Gastroesophageal sphincter (tissue), 4 donors: ENCODE measurements at places on chromosomes 5 and 9.

DNA sequence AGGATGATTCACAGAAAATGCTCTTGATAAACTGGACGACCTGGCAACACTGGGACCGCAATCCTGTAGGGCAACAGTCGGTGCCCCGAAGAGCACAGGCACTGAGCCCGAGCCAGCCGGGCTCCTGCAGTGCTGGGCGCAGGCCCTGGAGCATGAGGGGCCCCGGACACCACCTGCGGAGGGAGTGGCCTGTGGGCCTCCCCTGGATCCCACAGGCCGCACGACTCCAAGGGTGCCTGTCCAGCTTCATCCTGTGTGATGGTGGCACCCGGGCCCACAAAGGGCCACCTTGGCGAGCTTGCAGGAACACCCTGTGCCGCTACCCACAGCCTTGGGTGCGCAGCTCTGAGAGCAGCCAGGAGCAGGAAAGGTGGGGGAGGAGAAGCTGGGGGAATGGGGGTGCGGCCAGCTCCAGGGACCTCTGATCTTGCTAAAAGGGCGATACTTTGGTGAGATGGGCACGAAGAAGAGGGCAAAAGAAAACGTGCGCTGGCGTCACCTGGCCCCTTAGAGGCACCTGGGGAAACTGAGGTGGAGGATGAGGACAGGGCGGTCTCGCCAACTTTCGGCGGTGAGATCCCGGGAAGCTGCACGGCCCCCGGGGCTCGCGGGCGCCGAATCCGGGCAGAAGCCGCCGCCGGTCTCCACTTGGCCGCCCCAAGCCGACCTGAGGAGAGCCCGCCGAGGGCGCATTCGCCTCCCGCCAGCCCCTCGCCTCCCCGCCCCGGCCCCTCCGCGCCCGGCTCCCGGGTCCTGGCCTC, 722 bp downstream of the TBC1D9B start:
- ATAC-seq: no peak

GRCh38 chr9:113776194-113776593, 99.9 kb upstream of the ZNF618 start:
- no peak for ATAC-seq

- no peak for ATAC-seq
These were observed 49.0 kb upstream of the SUSD3 start for GRCh38 chr9:93009337-93010015.

DNA sequence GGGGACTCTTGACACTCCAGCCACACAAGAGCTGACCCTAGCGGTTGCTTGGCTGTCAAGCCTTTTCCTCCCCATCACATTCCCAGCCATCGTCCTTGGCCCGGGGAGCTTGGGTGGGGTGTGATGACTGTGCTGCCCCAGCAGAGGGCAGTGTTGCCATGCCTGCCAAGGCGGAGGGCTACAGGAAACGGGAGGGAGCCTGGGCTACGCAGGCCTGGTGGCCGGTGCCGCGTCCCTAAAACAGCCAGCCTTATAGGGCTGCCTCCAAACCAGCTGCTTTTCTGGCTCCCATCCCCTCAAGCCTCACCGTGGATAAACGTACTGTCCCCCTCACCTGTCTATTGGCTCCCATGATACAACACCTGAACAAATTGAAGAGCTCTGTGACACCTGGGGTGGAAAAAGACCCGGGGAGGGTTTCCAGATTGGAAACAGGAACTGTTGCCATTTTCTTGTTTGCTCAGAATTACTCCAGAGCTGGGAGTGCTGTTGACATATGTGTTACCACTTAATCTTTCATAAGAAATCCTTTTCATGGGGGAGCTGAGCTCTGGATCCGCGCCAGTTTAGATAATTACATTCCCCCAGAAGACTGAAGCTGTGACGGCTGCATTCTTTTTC, 72.8 kb upstream of the ASTN2 start:
- peak; percentile 79 for ATAC-seq

- no peak for ATAC-seq
These were observed 40.4 kb downstream of the C5 start for GRCh38 chr9:121009650-121010049.

DNA sequence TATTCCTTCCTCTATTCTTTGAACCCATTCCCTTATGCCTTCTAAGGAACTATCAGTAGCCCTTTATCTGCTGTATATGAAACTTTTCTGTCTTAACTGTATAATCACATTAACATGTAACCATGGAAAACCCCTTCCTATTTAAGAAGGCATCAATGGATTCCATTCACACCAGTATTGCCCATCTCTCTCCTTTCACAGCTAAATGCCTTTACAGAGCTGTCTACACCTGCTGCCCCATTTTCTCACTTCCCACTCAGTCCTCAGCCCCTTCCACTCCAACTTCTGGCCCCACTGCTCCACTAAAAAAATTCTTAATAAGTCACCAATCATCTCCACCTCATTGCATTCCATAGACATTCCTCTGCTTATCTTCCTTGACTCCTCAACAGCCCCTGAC, 50.8 kb downstream of the SEC61B start:
- no peak for ATAC-seq
